RWPE2 (cell line): ENCODE measurements at places on chromosomes 16 and 17.

- DNase-seq: no peak
Measured at GRCh38 chr17:46003907-46004748, 5.1 kb downstream of the STH start.

DNA sequence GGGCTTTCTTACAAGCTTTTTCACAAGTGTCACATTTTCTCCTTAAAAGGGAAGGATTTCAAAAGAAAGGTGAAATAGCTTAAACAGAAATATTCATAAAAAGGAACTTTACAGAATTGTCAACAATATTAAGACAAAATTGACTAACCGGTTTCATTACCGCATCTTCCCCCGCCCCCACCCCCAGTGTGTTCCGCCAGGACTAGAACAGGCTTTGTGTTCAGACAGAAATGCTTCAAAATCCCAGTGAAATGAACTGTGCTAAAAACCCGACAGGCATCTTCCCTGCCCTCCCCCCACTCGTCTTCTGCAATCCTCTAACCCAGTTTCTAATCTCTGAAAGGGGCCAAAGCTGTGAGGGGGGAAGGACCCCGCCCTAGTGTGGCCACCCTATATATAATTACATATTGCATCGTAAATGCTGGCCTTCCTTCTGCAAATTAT is 990 bp upstream of the ROGDI start:
- DNase-seq: no peak

DNA sequence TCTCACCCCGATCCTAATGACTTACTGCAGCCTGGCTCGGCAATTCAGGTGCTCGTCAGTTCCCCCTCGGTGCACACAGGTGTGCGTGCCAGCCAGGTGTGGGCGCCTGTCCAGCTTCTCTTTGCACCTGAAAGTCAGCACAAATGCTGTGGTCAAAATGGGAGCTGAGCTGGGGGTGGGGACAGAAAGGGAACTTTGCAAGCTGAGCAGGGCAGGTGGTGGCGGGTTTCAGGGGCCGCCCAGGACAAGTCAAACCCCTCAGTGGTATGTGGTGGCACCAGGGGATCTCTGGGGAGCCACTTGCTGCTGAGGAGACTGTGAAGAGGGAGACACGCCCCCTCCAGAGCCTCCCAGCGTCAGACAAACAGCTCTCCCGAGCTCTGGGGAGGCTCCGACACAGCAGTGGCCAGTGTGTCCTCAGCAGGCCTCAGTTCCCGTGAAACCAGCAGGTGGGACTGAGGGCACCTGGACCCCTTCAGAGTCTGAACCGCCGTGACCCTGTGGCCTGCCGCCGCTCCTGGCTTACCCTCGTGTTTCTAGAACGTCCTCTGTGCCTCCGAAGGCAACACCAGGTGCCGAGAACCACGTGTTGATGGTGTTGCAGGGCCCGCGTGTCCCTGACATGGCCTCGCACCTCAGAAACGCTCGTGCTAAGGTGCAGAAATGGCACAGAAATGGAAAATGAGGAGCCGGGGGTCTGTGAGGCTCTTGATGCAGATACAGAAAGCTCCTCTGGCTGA is 233.5 kb upstream of the TNRC6C start:
- no peak for DNase-seq

DNA sequence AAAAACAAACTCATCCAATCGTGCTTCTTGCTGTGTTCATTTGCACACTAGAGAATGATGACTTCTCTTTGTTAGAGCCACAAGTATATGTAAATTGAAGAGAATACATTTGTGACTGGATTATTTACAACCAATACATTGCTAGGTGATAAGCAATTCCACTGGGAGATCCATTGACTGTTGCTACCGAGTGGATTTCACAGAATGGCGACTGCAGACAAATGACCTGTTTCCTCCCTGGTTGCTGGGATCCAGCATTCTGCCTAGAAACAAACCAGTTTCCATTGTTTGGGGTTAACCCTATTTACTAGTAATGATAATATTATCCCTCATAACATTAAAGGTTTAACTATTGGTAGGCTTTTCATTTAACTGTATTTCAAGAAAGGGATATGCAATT is 36.9 kb upstream of the CPHXL start:
- no peak for DNase-seq

GRCh38 chr16:68707340-68708152 is 29.5 kb upstream of the CDH1 start:
- DNase-seq: peak; percentile 99

- peak; percentile 51 for DNase-seq
Measured at GRCh38 chr17:62712171-62712581, 84.7 kb downstream of the MRC2 start.

DNA sequence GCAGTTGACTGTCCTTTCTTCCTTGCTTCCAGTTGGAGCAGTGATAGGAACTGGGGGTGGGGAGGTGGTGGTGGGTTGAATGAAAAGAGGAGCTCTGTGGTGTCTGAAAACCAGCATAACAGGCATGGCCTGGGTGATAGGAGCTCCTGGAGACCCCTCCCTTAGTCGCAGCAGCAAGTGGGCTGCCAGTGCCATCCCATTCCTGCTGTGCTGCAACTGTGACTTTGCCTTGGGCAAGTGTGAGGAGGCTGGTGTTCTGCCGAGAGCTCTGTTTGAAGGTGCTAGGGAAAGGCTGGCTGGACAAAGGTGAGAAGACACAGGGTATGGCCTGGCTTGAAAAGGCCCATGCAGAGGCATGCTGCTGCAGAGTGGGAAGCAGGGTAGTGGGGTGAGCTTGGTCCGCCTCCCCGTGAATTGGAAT is 2.7 kb upstream of the CDK5R1 start:
- DNase-seq: no peak

GRCh38 chr16:82580298-82580890 is 46.4 kb upstream of the CDH13 start:
- no peak for DNase-seq

DNA sequence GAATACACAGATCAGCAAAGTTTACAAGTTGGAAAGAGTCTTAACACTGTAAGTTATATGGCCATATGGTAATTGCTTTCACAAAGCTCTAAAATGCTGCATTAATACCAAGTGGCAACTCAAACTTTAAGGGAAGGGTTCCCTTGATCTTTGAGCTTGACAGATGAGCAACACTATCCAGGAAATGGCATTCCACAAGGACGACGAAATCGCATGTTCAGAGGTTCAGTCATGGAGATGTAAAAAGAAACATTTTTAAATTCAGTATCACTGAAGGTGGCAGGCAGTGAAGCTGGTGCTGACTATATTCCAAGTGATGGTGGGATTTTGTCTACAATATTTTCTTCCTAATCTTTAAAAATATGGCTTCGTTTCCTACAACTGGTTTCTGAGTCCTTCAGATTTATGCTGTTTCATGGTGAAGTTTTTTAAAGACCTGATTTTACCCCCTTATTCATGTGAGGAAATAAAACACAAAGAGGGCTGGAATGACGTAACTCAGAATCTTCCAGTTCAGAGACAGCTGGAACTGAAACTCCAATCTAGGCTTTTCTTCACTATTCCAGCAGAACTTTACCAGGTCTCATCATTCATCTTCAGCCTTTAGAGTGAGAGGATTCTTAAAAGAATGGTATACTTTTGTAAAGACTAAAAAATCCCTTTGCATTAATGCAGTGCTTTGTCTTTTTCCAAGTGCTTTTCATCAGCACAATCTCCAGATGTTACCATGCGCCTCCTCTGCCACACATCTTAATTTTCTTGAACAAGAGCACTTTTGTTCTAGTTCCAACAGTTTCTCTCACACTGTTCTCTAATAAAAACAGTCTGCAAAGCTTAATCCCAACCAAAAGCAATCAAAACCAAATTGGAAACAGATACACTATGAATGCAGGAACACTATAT is 20.2 kb downstream of the CHCT1 start:
- DNase-seq: no peak

DNA sequence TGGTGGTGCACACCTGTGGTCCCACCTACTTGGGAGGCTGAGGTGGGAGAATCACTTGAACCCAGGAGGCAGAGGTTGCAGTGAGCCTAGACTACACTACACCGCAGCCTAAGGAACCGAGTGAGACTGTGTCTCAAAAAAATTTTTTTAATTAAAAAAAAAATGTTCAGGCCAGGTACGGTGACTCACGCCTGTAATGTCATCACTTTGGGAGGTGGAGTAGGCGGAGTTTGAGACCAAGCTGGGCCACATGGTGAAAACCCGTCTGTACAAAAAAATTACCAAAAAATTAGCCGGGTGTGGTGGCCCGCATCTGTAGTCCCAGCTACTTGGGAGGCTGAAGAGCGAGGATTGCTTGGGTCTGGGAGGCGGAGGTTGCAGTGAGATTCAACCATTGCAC is 3.6 kb upstream of the FAM222B start:
- DNase-seq: no peak

- no peak for DNase-seq
Measured at GRCh38 chr16:79599256-79599836, 1.2 kb downstream of the MAF start.
